CD4-positive, alpha-beta T cell treated with Interleukin-10 for 1 hour (primary cell): ENCODE measurements at places on chromosomes 12 and 14.

- DNase-seq: no peak
Measured at GRCh38 chr14:72844524-72844923, 49.4 kb downstream of the DPF3 start.

- DNase-seq: no peak
Measured at GRCh38 chr14:27845241-27845850, 921.2 kb upstream of the FOXG1 start.

GRCh38 chr12:15276088-15276698 lies 46.1 kb upstream of the PTPRO start:
- DNase-seq: peak; percentile 22

GRCh38 chr14:85442996-85443395 lies 86.9 kb upstream of the FLRT2 start:
- DNase-seq: no peak
